Stimulated activated CD4-positive, alpha-beta T cell treated with anti-CD3 and anti-CD28 coated beads, Interleukin-1b, Interleukin-23, amount 100 ng/mL, for 1 hour (primary cell): ENCODE measurements at places on chromosomes 3 and 15.

GRCh38 chr15:85100186-85100937 lies 118.7 kb downstream of the PDE8A start:
- no peak for DNase-seq

- DNase-seq, result no peak
These were observed 135.4 kb upstream of the CBLB start for GRCh38 chr3:106004137-106004681.

- DNase-seq, result no peak
These were observed 24.8 kb upstream of the RBP1 start for GRCh38 chr3:139564294-139564861.

- DNase-seq, result no peak
These were observed 23.2 kb upstream of the VPS8 start for GRCh38 chr3:184788751-184789150.

DNA sequence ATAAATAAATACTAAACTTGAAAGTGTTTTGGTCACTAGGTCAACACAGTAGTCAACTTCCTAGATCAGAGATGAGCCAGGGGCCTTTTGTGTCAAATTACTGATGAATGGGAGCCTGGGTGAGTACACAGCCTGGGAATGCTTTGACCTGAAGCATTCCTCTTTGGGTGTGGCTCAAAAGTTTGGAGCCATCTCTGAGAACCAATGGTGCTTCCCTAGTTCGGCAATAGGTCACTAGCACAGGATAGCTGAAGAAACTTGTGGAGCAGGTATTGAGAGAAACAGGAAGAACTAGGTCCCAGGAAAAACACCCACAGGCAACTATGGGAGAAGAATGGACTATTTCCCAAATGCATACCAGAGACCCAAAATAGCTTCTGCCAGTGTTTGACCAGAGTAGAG lies 56.6 kb upstream of the PLXND1 start:
- DNase-seq, result no peak

DNA sequence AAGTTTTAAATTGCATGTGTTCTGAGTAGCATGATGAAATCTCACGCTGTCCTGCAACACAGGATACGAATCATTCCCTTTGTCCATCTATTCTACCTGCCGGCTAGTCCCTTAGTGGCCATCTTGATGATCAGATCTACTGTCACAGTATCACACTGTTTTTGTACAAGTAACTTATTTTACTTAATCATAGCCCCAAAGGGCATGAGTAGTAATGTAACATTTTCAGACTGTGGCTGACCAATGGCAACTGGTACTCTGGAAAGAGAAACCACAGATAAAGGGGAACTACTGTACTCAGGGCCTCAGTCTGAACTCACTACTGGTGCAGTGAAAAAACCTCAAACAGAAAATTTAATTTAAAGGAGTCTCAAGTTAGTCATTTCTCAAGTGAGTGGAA lies 127.3 kb upstream of the MRPL3 start:
- no peak for DNase-seq

DNA sequence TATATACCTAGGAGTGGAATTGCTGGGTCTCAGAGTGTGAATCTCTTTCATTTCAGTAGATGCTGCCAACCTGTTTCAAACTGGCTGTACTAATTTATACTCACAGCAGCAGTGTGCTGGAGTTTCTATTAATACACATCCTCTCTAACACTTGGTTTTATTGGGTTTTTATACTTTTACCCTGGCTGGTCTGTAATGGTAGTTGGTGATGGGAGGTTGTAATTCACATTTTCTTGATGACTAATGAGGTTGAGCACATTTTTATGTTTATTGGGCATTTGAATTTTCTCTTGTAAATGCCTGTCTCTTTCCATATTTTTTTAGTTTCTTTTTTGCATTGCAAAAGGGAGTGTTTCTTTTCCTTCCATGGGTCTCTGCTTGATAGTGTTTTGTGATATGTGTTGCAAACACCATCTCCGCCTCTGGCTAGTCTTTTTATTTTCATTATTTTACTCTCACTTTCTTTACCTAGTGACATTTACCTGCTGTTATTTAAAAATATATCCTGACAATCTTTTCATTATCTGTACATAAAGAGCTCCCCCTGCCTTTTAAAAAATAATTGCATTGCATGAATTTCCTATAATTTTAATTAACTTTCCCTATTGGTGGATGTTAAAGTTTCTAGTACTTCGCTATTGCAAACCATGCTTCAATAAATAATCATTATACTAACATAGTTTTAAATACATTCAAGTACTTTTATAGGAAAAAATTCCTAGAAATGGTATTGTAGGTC lies 49.0 kb upstream of the GCNT3 start:
- no peak for DNase-seq

DNA sequence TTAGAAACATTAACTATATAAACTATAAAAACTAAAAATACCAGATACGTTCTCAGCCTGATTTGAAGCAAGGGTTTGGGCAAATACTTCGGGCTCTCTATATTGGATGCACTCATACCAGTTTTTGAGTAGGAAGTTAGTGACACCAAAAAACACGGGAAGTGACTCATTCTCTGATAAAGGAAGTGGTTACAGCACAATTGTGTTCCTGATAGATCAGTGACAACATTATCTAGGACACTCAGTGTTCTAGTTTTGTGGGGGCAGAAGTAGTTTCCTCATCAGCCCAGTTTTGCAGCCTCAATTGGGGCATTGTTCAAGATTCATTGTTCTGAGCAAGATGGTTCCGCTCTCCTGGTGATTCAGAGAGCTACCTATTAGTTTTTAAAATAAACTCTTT lies 469.6 kb upstream of the DPPA4 start:
- DNase-seq, result peak; percentile 7

DNA sequence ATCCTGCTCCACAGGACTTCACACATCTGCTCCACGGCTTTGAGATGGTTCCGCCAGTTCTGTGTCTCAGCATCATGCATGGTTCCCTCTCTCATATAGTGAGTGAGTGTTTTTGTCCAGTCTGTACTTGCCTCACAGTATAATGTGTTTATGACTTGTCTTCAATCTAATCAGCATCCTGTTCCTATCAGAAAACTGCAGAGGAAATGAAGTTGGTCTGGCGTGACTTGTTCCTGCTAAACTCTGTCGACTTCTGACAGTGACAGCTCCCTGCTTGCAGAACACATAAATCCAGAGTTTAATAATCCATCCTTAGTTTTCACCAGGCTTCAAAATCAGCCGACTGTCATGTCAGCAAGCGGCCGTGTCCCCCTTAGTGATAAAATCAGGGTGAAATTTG lies 222.3 kb downstream of the SLCO3A1 start:
- no peak for DNase-seq

DNA sequence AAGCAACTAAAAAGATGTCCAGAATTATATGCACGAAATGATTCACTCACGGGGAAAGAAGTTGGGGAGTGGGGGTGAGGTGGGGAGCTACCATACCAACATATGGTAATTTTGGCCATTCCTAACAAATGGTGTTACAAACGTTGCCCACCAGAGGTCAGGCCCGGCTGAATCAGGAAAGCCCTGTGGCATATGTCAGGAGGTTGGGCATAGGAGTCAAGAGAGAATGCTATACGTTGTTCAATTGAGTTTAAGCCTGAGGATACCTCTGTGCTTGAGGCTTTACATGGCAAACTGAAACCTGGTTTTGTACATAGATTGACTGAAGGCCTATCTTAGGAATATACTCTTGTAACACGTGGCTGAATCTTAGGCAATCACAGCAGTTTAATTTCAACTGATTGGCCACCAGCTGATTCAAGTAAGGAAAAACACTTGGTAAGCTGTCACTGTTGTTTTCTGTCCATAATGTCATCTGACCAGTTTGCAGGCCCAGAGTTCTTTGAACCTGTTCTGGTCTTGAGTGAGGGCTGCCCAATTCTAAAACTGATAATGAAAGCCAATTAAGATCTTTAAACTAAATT lies 23.4 kb upstream of the SLC2A2 start:
- DNase-seq, result no peak

- DNase-seq, result no peak
These were observed 107.8 kb downstream of the MYRIP start for GRCh38 chr3:39917065-39917773.

- DNase-seq, result no peak
These were observed 654.1 kb downstream of the MECOM start for GRCh38 chr3:169009453-169009852.

- DNase-seq, result no peak
These were observed 194.9 kb upstream of the EPHA6 start for GRCh38 chr3:96619475-96619874.

DNA sequence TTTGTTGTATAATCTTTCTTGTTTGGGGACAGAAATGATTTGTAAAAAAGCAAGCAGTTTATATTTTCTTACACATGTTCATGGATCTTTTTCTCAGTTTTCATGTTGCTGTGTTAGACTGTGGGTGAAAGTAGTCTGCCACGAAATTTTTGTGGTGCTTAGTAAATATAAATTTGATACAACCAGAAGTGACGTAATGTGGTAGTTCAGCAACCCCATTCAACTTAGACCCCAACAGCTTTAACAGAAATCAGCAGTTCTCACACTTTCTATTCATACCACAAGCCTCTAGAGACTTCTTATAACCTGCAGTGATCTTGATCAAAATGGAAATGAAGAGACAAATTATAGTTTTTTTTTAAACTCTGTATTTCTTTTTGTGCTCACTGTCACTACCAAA lies 120.2 kb upstream of the IGSF10 start:
- no peak for DNase-seq
